CD8-positive, alpha-beta T cell (primary cell): ENCODE measurements at places on chromosomes 3 and 15.

DNA sequence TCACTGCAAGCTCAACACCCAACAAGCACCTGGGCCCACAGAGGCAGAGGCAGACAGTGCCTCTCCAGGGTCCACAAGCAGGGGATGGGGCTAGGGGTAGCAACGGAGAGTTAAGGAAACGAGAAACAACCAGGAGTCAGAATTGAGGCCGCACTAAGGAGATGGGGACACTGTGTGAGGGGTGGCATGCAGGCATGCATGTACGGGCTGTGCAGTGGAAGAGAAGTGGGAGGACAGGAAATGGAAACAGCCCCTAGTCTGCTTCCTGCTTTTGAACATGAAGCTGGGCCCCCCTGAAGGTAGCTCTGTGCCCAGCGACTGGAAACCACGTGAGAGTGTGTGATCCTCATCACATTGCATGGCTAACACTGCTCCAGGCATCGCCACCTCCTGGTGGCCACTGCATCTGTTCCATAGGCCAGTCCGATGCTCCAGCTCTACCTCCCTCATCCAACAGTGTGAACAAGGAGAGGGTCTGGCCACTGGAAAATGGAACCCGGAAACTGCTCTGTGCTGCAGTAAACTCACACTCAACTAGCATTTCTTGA lies 44.0 kb downstream of the XXYLT1 start:
- DNase-seq = no peak

GRCh38 chr3:23704298-23704697 lies 101.5 kb upstream of the UBE2E1 start:
- DNase-seq = no peak

DNA sequence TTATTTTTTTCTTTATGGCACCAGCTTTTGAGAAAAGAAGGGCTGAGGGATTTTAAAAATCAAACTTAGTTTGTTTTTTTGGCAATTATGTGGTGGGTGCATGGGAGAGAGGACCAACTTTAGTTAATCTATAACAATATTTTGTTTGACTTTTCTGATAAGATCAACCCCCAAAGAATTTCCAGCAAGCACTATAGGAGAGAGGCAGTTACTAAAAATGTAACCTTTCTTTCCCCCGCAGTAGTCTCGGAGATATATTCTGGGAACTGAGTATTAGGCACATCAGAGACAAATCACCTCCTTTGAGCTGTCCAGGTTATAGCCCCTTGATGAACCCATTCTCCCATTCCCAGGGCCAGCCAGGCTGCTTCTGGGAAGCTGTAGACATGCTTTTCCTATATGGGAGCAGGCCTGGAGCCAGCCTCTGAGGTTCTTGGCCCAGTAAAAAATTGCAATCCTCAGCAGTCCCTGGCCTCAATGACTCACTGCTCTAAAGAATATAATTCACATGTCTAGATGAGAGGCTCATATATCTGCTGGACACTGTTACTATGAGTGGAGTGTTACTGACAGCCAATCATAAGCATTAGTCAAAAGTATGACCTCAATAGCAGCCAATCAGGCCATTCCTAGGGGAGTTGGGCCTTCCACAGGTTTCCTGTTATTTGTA lies 138.3 kb upstream of the AGBL1 start:
- no peak for DNase-seq

- no peak for DNase-seq
These were observed 9.8 kb upstream of the VGLL4 start for GRCh38 chr3:11653298-11654055.

- no peak for DNase-seq
These were observed 21.0 kb downstream of the LSM3 start for GRCh38 chr3:14199641-14200040.

DNA sequence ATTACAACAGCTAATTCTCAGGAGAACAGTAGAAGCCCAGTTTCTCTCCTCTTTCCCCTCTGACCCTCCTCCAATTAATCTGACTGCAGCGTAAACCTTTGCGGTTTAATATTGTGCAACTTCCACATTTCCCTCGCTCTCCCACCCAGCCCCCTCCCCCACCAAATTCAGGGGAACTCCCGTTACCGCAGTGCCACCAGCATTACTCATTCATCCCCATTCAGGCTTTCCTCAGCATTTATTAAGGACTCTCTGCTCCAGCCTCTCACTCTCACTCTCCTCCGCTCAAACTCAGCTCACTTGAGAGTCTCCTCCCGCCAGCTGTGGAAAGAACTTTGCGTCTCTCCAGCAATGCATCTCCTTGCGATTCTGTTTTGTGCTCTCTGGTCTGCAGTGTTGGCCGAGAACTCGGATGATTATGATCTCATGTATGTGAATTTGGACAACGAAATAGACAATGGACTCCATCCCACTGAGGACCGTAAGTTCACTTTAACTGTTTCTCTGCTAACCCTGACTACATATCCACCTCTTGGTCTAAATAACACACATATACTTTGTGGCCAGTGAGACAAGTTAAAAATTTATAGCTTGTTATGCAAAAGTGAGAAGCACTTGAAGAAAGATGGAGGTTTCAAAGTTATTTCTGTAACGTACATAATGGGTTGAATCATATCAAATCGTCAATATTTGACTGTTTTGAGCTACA lies at the start of gene PTX3:
TSS of gene PTX3 (plus strand) at position 268 of the 709 bp plus-strand sequence. CDS start at position 352, 84 bp downstream.
- no peak for DNase-seq

- no peak for DNase-seq
These were observed 125.8 kb upstream of the NPHP3 start for GRCh38 chr3:132847849-132848625.

DNA sequence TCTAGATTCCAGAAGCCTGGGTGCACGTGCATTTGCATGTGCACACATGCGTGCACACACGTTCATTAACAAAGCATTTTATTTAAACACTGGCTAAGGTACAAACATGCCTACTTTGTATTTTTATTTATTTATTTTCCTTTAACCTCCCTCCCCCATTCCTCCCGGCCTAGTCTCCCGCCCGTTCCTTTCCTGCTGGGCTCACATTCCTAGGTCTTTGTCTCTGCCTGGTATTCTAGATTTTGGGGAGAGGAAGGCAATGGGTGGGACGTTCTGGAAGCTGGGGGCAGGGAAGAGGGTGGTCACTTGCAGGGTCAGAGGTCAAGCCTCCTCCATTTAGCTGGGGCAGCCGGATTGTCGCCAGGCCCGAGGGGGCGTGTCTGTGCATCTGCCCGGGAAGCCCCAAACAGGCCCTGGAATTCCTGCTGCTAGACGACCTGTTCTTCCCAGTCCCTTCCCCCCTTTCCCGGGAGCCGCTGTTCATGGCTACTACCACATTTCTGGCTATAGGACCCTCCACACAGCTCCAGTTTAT lies 51.8 kb downstream of the TRIM71 start:
- DNase-seq = no peak

- DNase-seq = no peak
These were observed 468.1 kb downstream of the SHQ1 start for GRCh38 chr3:72380193-72380592.

- peak; percentile 42 for DNase-seq
These were observed 5.0 kb upstream of the CCR9 start for GRCh38 chr3:45881078-45882022.

GRCh38 chr3:34969513-34969912 lies 669.8 kb upstream of the ARPP21 start:
- DNase-seq = no peak

DNA sequence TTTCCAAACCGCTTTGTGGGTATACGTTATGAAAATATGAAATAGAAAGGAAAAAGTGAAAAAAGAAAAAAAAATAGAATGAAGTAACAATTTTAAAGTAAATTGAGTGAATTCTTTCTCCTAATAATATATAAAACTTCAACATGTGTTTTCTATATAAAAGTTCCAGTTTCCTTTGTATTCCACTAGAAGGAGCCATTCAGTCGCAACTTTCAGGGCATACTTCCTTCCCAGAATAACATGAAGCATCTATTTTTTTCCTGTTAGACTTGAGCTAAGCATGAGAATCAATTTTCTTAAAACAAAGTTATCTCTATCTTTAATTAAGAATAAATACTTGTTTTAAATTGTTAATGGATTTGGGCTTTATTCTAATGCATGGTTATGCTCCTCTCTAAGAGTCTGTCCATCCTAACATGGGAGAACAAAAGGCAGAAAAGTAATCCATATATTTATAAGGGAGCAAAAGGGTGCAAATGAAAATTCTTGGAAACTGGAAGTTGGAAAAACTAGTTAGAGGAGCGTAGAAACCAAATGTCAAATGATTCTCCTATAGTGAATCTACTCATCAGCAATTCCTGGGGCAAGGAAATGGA lies 16.0 kb upstream of the VGLL3 start:
- no peak for DNase-seq
